GM03348 (cell line): ENCODE measurements at places on chromosomes 12 and 14.

- no peak for DNase-seq
These were observed 9.6 kb downstream of the CBX5 start for GRCh38 chr12:54270345-54270744.

DNA sequence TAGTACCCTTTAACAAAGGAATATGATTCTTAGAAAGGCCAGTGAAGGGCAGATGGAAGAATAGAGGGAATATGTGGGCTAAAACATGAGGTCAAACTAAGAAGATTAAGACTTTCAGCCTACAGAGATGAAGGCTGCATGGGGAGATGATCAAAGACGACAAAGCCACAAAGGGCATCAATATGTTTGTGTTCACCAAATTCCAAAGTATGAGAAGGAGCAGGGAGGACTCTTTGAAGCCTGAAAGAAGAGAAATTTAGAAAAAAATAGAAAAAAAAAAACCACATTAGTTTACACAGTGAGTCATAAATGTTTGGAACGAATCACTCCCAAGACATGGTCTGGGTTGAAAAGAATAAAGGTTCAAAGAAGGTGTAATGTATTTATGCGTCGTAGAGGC lies 131.8 kb downstream of the NEDD1 start:
- no peak for DNase-seq

GRCh38 chr12:109868182-109869051 lies 11.9 kb downstream of the GLTP start:
- no peak for DNase-seq

GRCh38 chr12:117188961-117189724 lies 1.1 kb downstream of the FBXO21 start:
- peak; percentile 49 for DNase-seq

GRCh38 chr12:77830583-77831351 lies at the start of gene NAV3:
Gene NAV3, plus strand, starts transcription at chr12:77830894. Its CDS starts 568 bp downstream, at chr12:77831462.
- DNase-seq = peak; percentile 35
